Right kidney (tissue), 9 donors: ENCODE measurements at places on chromosomes 1 and 21.

DNA sequence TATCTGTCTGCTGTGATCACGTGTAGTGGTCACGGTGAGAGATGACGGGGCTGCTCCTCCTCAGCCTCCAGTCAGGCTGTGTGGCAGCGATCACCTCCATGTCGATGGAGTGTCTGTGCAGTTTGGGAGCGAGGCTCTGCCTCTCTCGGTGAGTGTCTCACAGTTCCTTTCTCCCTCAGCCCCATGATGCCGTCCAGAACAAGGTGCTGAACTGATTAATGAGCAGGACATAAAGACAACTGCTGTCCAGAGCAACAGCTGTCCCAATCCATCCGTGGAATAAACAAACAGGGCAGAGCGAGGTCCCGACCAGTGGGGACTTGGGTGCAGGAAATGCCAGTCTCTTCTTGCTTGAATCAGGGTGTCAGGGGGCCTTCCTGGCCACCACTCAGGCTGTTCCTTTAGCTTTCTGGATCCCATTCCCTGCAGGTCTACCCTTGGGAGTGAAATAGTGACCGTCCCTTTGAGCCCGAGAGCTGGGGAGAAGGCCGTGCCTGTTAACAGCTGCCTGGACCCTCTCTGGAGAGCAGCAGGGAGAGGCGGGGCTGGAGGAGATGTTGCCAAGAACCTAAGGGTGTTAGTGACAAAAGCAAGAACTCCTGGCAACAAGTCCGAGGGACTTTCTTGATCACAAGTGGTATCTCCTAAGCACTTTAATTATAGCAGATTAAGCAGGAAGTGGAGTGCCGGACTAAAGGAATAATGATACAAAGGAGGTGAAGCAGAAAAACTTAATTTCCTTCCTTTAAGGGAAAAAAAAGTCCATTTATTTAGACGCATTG is 443.9 kb downstream of the KIF26B start:
- DNase-seq, result no peak

DNA sequence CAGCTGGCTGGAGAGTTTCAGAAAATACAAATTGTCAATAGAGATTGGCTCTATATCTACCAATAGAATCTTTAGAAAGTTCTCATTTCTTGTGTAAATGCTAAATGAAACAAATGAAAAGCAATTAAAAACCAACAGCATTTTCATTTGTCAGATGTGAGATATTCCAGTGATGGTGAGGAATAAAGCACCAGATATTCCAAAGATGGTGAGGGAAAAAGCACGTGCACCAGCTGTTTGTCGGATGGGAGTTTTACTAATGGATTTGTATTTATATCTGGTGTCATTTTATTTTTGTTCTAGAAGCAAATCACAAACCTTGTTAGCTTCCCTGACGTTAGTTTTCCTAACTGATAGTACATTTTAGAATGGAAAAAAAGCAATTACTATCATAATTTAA is 188.8 kb downstream of the PCP4 start:
- DNase-seq, result no peak

DNA sequence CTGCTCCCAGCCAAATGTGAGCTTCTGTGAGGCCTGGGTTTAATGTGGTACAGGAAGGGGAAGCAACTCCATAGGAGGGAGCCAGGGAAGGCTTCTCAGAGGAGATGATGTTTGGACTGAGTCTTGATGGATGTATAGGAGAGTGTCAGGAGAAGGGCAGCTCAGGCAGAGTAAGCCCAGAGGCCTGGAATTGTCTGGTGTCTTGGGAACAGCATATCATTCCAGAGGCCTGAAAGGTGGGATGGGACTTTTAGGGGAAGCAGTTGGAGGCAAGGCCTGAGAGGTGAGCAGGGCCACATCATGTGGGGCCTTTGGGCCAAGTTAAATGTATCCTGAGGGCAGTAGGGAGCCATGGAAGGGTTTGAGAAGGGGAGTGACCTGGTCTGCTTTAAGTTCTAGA is 148.6 kb upstream of the WNT4 start:
- no peak for DNase-seq

DNA sequence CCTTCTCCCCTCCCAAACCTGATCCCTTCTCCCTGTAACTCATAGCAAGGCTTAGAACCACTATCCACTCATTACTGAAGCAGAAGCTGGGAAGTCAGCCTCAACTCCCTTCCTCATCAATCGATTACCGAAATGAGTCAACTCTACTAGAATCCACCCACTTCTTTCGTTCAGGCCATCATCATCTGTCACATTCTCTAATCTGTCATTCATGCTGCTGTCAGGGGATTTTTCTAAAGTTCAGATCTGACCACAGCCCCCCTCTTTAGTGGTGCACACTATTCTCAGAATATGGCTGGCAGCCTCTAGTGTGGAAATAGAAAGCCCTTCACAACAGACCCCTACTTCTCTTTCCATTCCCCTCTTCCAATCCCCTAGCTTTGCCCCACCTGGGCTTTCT is 5.1 kb downstream of the NT5C1A start:
- DNase-seq, result no peak

GRCh38 chr1:54814571-54814970 is 13.4 kb upstream of the TTC22 start:
- no peak for DNase-seq

DNA sequence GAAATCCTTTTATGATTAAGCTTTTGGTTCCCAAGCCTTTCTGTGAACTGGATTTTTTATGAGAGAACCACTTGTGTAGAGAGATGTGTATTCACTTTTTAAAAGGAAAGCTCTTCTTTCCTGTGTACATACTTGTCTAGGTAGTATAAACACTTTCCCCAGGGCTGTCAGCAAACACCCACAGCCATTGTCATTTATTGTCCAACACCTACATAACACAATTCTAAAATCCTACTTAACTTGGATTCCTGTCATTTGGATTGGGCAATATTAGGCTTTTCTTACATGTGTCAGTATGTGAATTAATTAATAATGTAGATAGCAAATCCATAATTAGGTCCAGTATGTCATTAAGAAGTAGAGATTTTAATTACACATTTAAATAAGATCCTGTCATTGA is 12.3 kb downstream of the DDX20 start:
- no peak for DNase-seq

DNA sequence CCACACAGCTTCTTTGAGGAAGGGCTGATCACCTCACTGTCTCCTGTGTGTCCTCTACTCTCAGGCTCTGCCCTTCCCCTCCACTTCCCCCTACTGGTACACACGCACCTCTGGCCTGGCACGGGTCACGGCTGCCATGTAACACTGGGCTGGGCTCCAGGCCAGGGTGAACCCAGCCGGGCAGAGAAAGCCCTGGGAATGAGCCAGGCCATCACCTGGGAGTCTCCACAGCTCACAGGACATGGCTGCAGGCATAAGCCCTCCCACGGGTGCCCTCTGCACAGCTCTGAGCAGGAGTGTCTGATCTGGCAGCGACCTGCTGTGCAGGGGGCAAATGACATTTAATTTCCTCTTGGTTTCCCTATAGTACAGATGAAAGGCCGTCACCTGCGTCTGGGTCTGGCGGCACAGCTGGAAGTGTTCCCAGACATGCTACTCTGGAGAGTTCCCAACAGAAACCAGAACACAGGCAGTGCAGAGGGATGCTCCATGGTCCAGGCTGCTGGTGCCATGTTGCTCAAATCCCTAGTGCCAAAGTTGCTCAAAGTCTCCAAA is 61.2 kb downstream of the ERI3 start:
- no peak for DNase-seq

DNA sequence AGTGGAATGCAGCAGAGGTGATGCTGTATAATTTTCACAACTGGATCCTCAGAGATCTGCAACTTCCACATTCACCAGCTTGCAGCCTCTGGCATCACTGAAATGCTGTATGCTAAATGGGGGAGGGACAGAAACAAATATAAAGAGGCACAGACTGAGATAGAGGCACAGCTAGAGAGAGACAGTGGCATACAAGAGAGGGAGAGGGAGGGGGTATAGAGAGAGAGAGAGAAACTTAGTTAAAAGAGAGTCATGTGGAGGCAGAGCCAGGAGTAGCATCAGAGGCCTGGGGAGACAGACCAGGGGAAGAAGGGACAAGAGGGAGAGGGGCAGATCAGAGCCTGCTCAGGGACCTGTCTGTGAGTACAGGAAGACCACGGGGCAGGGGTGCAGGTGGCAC is 84.5 kb upstream of the GRIK3 start:
- no peak for DNase-seq

DNA sequence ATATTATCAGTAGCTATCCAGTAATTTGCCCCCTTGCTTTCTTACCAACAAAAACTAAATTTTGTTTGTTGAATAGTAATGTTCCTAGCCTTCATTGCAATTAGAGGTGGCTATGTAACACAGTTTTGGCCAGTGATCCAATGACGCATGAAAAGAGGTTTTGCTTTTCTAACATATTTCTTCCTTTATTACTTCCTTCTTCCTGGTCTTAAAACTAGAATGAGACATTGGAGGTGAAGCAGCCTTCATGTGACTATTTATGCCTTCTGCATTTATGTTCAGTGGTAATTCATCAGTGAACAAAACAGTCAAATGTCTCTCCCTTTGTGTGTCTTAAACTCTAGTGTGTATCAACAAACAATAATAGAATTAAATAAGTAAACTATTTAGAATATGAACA is 35.5 kb downstream of the LRIF1 start:
- no peak for DNase-seq

GRCh38 chr1:67719329-67720196 is 34.6 kb downstream of the GADD45A start:
- DNase-seq, result no peak

GRCh38 chr1:200771625-200772555 is 33.2 kb downstream of the CAMSAP2 start:
- no peak for DNase-seq

GRCh38 chr1:221778535-221779142 is 36.8 kb upstream of the DUSP10 start:
- no peak for DNase-seq
